Left ventricle myocardium inferior (tissue), 1 donor: ENCODE measurements at places on chromosomes 6 and 20.

- DNase-seq, result no peak
Observed at GRCh38 chr6:50091641-50092040, 41.9 kb upstream of the DEFB112 start.

DNA sequence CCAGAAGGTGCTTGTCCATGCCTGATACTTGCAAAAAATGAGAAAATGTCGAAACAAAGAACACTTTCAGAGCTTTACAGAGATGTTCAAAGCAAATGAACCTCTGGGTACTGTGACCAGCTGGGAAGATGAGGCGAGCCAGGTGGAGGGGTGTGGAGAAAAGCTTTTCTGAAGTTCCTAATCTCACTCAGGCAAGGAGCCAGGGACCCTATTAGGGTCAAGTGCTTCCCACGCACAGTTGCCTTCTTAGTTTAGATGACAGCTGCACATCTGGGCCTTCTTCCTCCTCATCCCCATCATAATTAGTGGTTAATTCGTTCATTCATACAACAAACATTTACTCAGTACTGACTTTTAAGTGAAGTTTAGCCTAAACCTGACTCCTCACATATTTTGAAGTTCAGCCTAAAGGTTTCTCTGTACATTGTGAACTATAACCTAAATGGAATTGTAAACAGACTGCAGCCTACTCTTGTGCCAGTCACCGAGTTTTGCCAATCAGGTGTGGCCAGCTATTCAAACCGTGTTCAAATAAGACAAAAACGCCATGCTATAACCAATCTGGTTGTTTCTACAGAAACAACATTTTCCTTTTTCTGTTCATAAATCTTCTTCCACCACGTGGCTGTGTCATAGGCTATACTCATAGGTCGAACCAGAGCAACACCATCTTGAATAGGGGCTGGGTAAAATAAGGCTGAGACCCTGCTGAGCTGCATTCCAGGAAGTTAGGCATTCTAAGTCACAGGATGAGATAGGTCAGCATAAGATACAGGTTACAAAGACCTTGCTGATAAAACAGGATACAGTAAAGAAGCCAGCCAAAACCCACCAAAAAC is 19.3 kb upstream of the AHCY start:
- no peak for DNase-seq

DNA sequence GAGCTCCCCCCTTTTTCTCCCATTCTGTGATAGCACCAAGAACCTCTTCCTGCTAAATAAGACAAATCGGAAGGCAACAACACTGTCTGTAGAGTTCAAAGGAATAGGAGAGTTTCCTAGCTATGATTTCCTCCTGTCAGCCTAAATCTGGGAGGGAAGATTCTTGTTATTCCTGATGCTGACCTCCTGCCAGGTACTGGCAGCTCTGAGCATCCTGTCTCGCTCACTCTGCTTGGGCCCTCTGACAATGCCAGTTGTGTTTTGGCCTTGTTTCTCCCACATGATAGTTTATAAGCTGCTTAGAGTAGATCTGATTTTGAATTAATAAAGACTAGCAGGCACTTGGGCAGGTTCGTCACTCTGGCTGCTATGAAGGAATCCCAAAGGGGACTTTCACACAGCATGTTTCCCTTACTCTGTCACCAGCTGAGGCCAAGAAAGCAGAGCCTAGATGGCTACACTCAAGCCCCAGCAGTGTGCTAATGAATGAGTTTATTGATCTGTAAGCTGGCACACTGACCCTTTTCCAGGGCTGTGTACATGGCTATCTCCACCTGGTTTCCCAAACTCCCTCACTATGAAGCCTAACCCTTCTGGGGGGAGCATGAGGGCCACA is 52.3 kb downstream of the UQCC1 start:
- no peak for DNase-seq

DNA sequence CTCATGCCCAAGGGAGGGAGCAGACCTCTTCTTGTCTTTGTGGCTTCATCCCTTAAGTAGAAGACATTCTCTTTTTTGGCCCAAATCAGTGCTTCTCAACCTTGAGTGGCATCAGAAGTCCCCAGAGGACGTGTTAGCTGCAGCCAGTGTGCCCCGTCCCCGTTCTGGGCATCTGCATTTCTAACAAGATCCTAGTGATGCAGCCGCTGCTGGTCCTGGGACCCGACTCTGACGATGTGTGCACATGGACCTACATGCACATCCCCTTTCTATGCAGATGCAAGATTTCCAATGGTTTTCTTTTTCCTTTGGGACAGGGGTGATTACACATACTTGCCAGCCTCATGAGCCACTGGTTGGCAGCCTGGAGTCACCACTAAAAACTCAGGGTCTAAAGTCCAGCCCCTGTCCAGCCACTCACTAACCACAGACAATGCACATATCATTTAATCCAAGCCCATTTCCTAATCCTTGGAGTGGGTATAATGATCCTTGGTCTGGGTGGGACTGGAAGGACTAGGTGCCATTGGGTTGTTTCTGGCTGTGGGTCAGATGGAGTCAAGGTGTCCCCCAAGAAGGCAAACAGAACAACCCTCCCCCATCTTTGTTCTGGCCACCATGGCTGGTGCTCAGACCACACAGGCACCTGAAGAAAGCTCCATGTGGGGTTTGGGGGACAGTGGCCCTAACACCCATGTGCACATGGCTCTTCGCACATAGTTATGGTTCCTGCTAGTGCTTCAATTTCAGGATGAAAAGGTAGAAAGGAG is 6.4 kb downstream of the ACSS1 start:
- no peak for DNase-seq

DNA sequence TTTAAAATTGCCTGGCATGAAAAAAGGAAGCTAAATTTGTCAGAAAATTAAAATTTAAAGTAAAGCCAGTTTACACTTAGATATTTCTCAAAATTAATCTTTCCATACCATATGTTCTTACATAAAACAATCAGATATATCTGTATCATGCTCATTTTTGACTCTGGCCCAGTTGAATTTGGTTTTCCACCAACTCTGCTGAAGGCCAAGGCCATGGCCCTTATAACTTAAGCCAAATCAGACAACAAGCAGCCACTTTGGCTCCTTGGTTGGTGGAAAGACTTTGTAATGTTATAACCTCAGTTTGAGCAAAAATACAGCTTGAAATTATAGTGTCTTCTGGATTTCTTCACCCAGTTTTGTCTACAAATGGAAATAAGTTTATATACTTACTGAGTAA is 97.3 kb downstream of the CENPW start:
- DNase-seq, result no peak

GRCh38 chr6:18121580-18122127 is 823 bp downstream of the NHLRC1 start:
- no peak for DNase-seq

GRCh38 chr20:48682529-48683363 is 145.1 kb downstream of the PREX1 start:
- peak; percentile 89 for DNase-seq

DNA sequence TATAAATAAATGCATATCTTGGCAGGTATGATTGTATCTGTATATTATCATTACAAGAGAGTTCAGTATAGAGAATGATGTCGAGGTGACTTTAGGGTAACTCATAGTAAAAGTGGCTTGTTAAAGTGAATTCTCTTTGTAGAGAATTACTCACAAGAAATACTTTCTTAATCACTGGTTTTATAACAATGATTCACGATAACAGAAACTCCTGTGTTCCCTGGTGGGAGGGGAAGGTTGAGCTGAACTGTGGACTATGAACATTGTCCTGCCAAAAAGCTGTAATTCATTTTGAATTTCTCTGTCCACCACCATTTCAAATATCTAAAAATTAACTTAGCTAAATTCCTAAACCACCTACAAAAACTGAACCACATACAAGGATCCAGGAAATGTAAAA is 7.7 kb downstream of the TPMT start:
- no peak for DNase-seq

GRCh38 chr6:133854364-133855275 is 34.3 kb upstream of the TCF21 start:
- no peak for DNase-seq

GRCh38 chr20:63830841-63831588 is at the start of gene ZBTB46:
Gene ZBTB46, minus strand, starts transcription at chr20:63831264. Its CDS starts 40,507 bp downstream, at chr20:63790757.
- peak; percentile 79 for DNase-seq

- DNase-seq, result no peak
Observed at GRCh38 chr6:54846243-54846856, at the start of gene FAM83B. Gene FAM83B, plus strand, starts transcription at chr6:54846771. Its CDS starts 23,476 bp downstream, at chr6:54870247.

DNA sequence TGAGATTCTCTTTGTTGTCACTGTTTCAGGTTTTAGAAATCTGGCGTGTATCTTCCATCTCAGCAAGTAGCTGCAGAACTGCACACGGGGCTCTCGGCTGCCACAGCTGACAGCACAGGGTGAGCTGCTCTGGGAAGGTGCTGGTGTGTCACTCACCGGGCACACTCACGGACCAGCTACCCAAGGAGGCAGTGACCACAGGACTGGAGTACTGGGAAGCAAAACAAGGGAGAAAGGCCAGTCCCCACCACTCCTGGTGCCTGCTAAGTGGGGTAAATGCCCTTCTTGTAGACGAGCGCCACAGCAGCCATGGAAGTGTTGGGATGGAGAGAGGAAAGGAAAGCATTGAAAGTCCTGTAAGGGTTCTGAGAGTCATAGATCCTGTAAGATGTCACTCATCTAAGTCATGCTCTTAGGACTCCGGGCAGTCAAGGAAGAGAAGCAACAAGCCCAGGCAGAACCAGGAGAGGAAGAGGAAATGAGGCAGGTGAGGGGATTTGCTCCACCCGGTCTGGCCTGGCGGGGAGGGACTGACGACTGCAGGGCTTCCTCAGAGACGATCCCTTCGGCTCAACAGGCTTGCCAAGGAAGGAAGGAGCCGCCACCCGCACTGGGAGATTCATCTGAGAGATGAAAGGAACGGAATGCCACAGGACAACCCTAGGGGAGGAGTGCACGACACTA is 48.1 kb downstream of the PRDM1 start:
- DNase-seq, result no peak

DNA sequence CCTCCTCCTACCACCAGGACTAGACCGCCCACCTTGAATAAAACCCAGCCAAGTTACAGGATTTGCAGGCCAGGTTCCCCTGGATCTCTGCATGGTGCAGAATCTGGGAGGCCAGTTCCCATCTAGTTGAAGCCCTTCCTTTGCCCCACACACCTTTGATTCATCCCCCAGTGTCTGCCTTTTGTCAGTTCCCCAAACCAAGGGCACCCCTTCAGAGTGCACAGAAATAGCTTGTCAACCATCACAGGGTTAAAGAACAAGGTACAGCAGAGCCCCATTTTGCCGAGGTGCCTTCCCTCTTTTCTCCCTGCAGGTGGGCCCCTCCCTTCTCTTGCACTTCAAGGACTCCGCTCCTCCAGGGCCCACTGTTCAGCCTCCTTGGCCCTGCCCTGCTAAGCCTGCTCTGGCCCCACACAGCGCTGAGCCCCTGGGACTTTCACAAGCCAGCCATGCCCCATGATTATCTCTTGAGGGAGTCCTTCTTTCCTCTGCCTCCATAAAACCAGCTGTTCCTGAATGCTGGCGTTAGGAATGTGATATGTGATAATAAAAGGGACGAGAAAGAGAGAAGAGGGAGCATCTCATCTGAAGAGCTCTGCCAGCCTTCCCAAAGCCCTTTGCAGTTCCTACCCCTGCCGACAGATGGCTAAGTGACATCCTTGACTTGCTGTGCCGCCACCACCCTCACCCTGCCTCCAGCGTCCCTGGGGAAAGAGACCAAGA is 280.3 kb downstream of the CDC5L start:
- DNase-seq, result no peak

DNA sequence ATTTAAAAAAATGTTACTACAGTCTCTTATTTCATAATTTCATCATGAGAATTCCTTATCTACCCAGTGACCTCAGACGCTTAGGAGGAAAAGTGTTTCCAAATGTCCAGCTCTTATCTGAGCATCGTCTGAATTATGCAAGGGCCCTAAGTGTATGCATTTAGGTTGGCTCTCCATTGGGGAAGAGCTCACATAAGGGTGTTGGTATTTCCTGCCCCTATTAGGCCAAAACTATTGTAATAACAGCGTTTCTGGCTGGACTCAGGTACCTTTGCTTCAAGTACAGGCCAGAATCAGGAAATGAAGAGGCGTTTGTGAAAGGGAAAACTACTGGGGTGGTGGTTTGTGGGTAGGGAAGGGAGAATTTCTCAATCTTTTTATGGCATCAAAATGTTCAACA is 40.4 kb upstream of the SGK1 start:
- DNase-seq, result no peak

DNA sequence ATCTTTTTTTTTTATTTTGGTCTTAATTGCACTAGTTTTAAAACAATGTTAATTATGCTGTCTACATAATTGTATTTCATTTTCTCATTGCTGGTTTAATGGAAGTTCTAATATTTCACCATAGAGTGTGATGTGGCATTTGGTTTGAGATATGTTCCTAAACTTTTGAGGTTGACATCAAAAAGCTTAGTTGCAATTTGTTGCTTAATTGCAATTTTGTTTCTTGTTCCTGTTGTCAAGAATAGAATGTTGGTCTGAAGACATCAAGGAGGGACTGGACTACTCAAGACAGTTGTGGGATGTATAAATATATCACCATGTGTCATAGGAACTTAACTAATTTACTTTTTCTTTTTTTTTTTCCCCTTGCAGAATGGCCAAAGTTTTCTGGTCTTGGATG is 12.5 kb downstream of the HSF2 start:
- DNase-seq, result no peak

- DNase-seq, result no peak
Observed at GRCh38 chr6:161422710-161423680, 149.1 kb upstream of the AGPAT4 start.

DNA sequence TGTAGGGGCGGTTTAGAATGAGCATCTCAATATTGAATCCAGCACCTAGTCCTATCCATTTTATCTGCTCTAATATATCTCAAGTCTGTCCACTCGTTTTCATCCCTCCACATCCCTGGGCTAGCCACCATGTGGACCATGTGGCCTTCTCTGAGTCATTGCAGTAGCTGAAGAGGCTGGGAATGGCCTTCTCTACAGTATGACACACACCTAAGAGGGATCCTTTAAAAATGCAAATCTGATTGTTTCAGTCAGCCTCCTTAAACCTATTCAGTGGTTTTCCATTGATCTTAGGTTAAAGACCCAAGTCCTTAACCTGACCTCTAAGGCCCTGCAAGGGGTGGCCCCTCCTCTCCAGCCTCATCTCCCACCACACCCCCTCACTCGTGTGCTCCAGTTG is 9.4 kb downstream of the RING1 start:
- no peak for DNase-seq

- no peak for DNase-seq
Observed at GRCh38 chr6:83417880-83418663, 12.8 kb downstream of the ME1 start.

DNA sequence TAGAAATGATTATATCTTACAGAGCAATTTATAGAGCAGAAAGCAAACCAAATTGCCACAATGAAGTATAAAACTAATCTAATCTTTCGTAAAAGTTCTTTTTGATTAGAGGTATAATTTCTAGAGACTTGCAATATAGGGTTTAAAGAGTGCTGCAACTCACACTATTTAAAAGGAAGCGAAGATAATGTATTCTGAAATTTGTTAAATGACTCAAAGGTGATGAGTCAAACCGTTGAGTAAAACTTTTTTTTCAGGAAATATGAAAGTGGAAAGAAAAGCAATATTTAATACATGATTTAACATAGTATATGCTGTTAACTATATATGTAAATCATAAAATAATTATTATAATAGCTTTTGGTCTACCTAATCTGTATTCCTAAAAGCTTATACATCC is 133.6 kb downstream of the SYNE1 start:
- no peak for DNase-seq

- no peak for DNase-seq
Observed at GRCh38 chr6:36357872-36358225, 21.2 kb upstream of the BNIP5 start.
